ENCODE measurements at places on chromosomes 4 and X.
A peak's percentile ranks its signal among the peaks of the same experiment; 100 is the strongest.

DNA sequence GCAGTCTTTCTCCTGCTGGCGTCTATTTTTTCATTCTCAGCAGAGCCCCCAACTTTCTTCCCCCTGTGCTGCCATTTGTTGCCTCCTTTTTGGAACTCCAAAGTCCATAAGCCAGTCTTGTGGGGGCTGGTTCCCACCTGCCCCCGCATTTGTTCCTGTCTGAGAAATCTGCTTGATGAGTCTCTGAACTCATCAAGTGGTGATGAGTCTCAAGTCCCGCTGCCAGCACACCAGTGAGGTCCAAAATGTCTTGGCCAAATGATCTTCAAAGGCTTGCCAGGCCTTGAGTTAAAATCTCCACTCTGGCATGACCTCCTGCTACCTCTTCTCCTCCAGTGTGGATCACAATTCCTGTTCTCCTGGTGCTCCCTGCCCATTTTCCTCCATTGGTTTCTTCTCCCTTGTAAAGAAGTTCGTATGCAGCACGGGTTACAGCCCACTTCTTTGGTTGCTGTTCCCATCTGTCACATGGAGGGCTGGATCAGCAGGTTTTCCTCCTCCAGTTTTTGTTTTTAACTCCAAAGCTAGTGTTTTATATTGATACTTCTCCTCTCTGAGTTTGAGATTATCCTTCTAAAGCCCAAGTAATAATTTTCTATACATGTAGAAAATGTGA lies 72.7 kb upstream of the LIMCH1 start:
- DNase-seq = no peak

GRCh38 chrX:13254076-13254785 lies 65.6 kb downstream of the ATXN3L start:
- DNase-seq = peak; percentile 9

GRCh38 chrX:100874325-100874724 lies at the start of gene NOX1:
Gene NOX1, minus strand, starts transcription at chrX:100874359. Its CDS starts 220 bp downstream, at chrX:100874139.
- no peak for DNase-seq

GRCh38 chrX:112818114-112819007 lies 22.3 kb downstream of the AMOT start:
- DNase-seq = no peak

DNA sequence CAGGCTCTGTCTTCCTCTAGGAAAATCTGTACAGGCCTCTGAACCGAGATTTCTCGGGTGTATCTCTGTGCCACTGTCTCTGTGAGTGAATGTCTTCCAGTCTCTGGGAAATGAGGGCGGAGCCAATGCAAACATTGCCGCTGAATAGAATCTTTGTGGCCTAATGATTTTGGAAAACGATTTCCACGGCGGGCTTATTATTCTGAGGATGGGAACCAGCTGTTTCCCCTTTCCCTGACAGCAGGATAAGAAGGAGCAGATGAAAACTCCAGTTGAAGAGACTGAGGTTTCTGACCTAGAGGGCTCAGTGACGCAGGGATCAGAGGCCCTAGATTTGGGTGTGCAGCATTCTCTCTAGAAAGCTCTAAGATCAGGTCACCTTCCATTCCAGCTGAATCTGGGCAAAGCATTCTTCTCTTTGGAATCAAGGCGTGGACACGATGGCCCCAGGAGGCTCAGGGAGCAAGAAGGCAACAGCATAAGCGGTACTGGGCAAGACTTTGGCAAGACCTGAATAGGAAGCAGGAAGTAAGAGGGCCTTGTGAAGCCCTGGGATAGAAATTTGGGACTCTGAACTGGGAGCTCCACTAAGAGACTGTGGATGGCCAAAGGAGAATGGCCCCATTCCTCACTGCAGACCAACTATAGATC lies 47.3 kb downstream of the PJA1 start:
- no peak for DNase-seq

DNA sequence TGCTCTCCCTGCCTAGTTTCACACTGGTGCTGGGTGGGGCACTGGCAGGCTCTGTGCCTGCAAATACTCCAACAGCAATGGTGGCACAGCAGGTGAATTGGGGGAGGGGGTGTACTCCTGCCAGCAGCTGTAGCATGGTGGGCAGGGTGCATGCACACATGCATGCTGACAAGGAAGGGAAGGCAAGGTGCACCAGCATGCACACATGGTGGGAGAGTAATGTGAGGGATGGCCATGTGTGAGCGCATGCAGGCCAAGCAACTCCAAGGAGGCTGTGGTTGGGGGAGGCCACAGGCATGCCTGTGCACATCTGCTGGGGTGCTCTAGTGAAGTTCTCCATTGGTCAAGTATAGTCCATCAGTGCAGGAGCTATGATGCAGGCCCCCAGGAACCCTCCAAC lies 54.5 kb upstream of the INPP4B start:
- no peak for DNase-seq

- DNase-seq = peak; percentile 94
Observed at GRCh38 chr4:54226404-54227255, 2.5 kb upstream of the PDGFRA start.

DNA sequence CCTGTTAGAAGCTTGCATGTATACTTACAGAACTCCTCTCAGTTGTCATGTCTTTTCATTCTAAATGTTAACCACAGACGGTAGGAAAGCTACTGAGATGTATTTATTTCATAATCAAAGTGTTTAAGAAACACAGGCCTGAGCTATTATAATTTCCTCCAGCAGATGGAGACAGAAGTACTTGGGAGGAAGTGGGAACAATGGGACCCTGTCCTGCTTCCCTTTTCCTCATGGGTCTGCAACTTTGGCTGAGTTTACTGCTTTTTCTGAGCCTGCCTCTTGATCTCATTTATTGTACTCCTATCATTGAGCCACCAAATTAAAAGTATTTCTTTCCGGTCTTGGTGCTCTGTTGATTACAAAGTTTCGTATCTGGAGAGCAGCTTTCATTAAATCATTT lies 67.7 kb upstream of the SPANXN2 start:
- no peak for DNase-seq

GRCh38 chrX:38304010-38304409 lies 23.3 kb downstream of the RPGR start:
- no peak for DNase-seq

DNA sequence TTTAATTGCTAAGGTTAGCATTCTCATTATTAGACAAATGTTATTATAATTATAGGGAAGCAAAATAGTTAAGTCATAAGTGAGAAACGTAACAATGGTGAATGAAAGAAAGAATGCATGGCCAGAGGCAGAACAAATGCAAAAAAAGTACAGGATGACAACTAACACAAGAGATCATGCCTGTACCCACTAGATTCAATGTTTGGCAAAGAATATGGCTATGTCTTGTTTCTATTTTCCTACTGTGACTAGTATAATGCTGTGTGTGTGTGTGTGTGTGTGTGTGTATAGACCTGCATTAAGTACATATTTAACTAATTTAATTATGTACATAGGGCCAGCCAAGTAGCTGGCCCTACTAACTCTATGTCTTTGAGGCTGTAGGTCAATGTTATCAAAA lies 12.9 kb upstream of the BMP2K start:
- no peak for DNase-seq

DNA sequence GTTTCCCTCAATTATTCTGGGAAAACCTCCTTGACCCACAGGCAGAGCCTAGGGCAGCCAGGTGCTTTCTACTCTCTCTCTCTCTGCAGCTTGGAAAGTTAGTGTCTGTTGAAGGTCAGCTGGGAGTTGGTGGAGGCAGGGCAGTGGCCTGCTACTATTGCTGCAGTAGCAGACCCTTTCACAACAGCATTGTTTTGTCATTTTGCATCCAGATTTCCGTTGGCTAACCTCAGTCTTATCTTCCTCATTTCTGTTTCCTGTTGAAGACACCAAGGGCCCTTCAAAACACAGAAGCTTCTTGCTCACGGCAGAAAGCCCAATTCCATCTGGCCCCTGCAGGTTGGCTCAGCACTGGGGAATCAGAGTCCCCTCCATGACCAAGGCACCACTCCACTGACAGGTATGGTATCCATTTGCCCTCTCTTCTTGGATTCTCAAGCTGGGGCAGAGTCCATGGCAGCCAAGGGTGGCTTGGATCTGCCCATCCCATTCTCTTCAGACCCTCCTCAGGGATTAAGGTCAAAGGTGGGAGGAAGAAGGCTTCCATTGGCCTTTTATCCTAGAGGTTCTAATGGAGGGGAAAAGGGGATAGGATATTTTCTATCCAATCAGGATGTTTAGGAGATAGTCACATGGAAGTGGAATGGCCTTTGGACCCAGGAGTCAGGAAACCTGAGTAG lies 24.6 kb downstream of the VSIG4 start:
- DNase-seq = no peak

DNA sequence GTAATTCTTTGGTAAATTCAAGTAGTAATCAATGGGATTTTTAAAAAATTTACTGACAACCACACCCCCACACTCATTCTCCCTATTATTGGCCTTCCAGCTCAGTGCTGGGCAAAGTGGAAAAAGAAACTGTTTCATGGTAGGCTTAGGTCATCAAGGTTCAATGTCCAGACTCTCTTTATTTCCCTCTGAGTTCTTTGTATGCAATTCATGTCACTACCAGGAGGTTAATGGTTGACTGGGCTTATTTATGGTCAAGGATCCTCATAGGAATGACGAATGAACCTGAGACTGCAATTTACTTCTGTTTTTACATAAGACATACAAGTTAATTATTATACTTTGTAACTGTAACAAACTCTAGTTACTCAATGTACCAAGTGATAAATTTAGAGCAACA lies 403.2 kb downstream of the KLHL13 start:
- no peak for DNase-seq

DNA sequence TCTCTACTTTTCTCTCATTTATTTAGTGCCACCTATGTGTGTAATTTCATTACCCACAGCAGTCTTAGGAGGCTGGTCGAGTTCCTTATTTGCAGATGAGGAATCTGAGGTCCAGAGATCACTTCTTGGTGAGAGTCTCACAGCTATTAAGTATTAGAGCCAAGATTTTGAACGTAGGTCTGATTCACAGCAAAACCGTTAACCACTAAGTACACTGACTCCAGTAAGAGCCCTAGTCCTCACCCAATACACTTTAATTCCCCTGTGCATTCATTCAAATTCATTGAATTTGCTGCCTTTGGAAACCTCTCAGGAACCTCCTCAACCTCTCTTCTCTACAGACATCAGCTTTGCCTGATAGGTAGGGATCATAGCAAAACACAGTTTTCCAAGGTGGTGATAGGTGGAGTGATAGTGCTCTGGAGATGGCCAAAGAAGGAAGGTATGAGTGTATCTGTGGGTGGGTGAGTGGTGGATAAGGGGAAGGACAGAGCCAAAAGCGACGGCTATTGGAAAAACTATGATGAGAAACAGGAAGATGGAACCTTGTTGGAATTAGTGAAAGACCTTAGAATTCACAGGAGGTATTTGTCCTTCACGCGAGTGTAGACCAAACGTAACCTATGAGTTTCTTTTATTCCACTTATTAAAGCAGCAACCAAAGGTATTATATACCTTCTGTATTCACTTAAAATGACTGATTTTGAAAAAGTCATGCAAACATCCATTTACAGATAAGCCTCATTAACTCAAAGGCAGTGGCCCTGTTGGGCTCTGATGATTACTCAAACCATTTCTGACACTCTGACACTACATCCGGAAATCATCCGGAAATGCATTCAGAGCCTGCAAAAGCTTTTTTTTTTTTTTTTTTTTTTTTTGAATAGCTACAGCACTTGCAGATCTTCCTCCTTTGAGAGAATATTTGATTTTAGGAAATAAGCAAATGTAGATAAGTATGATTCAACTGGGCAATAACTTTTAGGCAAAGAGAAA lies 6.3 kb downstream of the FMR1 start:
- DNase-seq = no peak

GRCh38 chr4:158854236-158854635 lies 85.4 kb downstream of the FNIP2 start:
- no peak for DNase-seq

GRCh38 chrX:10166731-10167151 lies 10.0 kb downstream of the CLCN4 start:
- no peak for DNase-seq

DNA sequence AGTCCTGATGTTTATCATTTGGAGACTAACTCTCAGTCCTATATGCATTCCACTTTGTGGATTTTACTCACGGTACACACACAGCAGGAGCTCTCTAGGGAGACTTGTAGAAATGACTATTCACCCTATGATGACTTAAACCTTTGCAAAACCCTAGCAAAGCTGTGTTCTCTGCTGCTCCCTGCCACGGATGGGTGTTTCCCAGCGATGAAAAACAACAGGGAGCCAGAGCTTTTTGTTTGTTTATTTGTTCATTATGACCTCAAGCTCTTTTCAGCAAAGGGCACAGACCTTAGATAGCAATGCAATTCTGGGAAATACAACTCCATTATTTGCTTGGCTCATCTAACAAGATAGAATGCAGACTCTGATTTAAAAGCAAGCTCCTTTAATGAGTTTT lies 156.6 kb downstream of the GRIA3 start:
- DNase-seq = peak; percentile 34

DNA sequence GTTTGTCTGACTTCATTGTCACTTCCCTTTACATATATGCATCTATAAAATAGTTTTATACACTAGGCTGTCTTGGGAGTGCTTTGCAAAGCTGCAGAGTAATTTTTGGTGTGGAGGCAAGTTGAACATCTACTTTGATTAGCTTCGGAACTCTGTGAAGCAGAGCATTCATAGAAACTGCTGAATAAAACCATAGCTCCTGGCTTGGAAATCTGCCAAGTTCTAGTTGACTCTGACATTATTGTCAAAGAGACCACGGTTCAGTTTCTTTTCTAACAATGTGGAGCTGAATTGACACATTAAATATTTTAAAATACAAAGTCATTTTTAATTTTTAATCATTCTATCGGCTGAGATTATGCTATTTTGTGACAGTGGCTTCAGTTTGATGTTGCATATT lies 335.0 kb downstream of the BMPR1B start:
- no peak for DNase-seq

DNA sequence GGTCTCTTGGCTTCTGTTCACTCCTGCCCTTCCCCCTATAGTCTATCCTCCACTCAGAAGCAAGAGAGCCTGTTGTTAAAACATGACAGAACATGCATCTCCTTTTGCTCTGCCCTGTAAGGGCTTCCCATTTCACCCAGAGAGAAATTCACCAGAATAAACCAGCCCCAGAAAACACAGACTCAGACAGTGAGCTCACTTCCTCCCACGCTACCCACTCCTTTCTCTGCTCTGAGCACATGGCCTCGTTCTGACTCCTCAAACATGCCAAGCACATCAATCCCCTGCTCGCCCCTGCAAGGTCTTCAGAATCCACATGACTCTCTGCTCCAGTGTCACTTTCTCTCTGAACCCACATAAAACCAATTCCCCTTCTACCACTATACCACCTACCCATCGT lies 50.4 kb downstream of the MID1 start:
- DNase-seq = no peak

- DNase-seq = peak; percentile 28
Observed at GRCh38 chr4:153259661-153260060, 55.4 kb downstream of the TRIM2 start.

Measured in fibroblast of gingiva (primary cell).